ENCODE measurements at places on chromosomes 11 and 22.
A peak's percentile ranks its signal among the peaks of the same experiment; 100 is the strongest.

DNA sequence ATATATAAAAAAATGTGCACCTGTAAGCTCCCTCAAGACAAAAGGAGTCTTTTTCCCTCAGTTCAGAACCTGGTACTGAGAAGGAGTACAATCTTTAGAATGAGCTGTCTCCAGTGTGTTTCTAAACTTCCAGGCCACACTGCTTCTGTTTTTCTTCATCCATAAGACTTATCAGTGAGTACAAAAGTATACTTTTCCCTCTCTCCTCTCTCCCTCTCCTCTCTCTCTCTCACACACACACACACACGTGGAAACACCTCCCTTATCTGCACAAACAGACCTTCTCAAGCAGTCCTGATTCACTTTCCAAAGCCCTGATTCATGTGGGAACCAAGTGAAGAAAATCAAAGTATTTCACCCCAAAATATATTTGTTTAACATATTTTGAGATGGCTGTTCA is 220.7 kb upstream of the UBASH3B start:
- DNase-seq = no peak

DNA sequence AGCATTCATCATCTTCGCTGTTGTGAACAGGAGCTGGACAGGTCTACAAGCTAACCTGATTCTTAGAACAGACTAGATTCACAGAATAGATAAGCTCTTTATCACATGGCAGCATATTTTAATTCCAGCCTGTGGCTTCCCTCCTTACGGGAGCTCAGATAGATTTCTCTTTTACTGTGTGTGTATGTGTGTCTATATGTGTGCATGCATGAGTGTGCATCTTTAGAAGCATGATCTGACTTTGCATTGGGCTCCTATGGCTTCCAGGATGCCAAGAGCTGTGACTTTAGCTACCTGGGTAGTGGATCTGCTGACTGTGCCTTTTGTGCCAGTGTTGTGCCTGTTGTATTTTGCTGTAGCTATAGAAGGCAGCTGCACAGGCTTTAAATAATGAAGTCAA is 44.3 kb downstream of the ZNRF3 start:
- DNase-seq = no peak

DNA sequence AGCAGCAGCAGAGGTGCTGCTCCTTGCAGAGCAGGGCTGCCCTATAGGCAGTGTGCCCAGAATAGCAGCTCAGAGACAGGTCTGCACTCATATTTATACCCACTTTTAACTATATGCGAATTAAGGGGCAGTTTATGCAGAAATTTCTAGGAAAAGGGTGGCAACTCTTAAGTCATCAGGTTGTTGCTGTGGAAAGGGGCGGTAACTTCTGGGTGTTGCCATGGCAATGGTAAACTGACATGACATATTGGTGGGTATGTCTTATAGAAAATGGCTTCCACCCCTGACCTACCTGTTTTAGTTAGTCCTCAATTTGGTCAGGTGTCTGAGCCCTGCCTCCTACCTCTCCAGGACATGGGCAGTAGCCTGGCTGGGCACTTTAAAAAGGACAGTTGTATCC is 122.3 kb downstream of the ATXN10 start:
- DNase-seq = no peak

DNA sequence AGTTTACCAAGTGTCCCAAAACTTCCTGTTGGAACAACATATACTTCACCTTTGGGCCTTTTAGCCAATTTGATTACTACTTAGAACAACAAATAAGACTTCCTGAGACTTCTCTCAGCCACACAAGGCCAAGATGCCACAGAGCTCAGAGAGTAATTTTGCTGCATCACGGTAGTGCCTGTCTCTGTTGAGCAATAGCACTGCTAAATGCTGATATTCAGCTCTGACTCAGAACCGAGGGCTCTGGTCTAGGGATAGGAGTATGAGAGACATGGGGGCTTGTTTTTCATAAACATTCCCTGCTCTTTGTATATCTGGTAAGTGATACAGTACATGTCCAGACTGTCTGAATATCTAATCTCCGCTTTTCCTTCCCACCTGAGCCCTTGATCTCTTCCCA is 260.4 kb upstream of the ARHGAP20 start:
- peak; percentile 48 for DNase-seq

GRCh38 chr22:44307509-44308169 is 5.1 kb downstream of the SHISAL1 start:
- DNase-seq = no peak

DNA sequence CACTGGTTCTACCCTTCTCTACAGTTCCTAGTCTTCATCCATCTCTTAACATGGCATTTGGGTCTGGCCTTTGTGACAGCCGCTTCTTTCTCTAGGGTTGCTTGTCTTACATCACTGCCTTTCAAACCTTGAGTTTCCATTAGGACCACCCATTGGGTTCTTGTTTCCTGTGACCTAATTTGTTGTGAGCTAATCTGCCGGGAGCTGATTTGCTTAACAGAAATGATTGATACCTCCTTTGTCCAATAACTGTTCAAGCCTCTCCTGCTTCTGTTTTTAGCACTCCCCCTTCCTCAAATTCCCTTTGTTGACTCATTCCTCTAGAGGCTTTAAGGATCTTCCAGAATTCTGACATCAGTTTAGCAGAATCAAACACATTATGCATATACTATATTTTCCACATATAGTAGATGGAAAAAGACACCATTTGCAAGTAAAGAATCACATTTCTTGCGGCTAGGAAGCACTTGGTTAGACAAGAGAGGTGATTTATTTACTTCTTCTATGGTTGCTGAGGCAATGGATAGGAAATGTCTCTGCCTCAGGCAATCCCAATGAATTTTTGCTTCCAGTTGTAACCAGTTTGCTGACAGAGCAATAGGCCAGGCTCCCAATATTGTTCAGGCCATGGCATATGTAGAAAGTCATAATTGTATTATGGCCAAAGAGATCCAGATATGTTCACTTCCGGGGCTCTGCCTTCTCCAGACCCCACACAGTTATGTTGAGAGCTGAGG is 130.7 kb downstream of the SNX19 start:
- DNase-seq = peak; percentile 54

GRCh38 chr11:115927823-115928329 is 423.7 kb upstream of the CADM1 start:
- no peak for DNase-seq

DNA sequence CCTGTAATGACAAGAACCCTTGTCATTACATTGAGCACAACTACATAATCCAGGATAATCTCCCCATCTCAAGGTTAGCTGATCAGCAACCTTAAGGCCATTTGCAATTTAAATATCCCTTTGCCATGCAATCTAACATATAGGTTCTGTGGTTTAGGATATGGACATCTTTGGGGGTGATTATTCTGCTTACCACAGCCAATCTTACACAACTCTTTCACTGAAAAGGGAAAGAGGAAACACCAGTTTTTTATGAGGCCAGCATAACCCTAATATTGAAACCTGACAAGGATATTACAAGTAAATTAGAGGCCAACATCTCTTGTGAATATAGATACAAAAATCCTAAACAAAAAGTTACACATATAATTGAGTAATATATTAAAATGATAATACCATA is 78.5 kb downstream of the CYP2R1 start:
- DNase-seq = no peak

- DNase-seq = no peak
These were observed 14.1 kb downstream of the VSIG10L2 start for GRCh38 chr11:125959931-125960330.

- no peak for DNase-seq
These were observed 403.2 kb upstream of the CCDC179 start for GRCh38 chr11:23263466-23263865.

GRCh38 chr11:19279451-19279850 is 38.7 kb upstream of the E2F8 start:
- DNase-seq = no peak

DNA sequence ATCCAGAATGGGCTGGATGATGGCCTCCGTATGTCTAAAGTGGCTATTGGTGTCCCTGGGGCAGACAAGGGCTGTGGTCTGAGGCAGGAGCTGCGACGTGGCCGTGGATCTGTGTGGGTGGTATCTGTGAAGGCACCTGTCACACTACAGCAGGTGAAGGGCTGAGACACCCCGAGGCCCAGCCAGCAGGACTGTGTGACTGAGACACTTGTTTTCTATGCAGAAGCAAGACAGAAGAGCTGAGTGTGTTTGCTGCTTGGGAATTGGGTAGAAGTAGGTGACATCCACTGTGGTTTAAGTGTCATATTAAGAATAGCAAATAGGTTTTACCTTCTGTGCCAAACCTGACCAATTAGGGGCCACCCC is 35.0 kb downstream of the AMPD3 start:
- no peak for DNase-seq

- no peak for DNase-seq
These were observed 2.2 kb downstream of the BCR start for GRCh38 chr22:23182309-23183060.

DNA sequence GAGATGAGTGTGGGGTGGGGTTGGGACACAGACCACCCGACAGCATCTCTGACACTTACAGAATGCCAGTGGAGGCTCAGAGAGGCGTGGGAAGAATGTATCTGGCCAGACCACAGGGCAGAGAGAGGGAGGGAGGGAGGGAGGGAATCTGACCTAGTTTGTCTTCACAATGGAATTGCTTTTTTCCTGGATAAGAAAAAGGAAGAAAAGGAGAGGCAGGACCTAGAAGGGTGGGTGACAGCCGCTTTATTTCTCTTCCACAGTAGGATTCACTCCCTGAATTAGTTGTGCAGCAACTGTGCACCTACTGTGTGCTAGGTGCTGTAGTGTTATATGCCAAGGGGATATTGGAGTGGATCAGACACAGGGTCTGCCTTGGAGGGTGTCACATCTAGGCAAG is 3.7 kb downstream of the KCNK4 start:
- DNase-seq = no peak

DNA sequence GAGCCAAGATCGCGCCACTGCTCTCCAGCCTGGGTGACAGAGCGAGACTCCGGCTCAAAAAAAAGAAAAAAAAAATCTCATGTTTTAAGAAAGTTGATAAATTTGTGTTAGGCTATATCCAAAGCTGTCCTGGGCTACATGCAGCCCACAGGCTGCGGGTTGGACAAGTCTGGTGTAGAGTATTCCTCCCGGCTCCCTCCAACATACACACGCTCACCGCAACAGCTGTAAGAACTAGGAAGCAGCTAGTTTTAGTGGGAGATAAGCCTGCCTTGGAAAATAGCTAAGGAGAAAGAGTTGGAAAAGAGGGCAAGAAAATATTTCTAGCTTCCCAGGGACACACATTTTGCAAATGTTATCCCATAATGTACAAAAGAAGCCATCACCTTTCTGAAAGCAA is 46.6 kb downstream of the CELF1 start:
- DNase-seq = no peak

DNA sequence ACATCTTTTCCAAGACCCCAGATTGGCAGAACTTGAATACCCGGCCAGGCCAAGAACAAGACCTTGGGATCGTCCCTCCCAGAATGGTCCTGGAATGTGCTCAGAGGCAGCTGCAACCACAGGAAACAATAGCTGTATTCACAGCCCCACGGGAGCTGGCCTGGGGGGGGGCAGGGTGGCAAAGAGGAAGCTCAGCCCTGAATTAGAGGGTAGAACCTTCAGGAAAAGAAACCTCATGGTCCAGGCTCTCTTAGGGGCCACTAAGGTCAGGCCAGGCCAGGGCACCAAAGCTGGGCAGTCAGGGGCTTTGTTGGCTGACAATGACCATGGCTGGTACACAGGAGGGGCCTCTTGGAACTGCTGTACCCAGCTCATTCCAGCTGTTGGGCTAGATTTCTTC is 17.3 kb downstream of the RPL27A start:
- DNase-seq = peak; percentile 61

GRCh38 chr22:24806663-24807001 is 621 bp downstream of the SGSM1 start:
- DNase-seq = no peak

GRCh38 chr11:105328061-105328460 is 188.5 kb upstream of the CARD18 start:
- DNase-seq = no peak

GRCh38 chr22:46466255-46466676 is 71.2 kb downstream of the CELSR1 start:
- no peak for DNase-seq

- DNase-seq = peak; percentile 44
These were observed 22.3 kb downstream of the TMEM123 start for GRCh38 chr11:102430158-102430836.

DNA sequence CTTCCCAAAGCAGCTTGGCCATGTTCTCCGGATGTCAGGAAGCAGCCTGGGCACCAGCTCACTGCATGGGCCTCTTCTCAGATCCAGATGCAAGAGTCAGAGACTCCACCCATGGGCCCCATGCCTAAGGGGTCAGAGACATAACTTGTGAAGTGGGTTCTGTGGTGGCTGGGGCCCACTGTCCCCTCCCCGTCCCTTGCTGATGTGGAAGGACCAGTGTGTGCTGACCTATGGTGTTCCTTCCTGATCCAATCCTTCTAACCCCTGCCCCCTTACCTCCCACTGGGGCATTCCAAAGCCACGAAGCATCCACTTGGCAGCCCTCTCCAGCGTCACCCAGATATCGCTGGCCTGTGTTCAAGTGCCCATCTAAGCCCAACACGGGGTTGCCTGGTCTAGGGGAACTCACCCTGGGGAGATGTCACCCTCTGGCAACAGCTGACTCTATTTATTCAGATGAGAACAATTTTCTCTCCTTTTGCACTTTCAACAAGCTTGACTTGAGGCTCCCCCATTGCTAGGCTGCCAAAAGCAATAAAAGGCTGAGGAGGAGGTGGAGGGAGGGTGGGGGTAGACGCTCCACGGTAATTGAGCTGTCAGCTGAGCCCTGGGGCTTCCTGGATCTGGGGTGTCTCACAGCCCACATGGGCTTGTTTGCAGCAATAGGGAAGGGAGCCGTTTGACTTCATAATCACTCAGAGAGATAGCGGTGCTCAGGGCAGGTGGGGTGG is 158.5 kb downstream of the ADAMTS15 start:
- peak; percentile 70 for DNase-seq

DNA sequence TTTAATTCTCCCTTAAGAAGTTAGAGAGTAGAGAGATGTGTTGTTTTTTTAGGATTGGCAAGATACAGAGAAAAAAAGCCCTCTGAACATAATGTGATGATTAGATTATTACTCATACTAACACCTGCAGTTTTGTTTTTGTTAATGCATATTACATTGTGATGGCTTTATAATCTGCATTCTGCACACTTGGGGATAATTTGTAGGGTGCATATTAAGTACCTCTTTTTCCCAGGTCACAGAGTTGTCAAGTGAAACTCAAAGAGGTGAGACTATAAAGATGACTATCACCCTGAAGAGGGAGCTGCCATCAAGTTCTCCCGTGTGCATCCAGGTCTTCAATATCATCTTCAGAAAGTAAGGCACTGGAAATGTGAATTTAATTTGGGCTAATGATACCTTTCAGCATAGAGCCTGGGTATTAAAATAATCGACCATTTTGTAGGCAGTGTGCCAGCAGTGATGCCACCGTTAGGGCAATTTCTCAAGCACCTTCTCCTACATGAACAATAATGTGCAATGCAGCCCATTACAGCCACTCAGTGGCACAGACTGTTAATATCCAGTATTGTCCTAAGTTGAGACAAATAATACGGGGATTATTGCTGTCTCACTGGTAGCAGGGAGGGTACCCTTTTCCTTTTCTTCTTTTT is 16.2 kb downstream of the PIWIL4 start:
- DNase-seq = no peak
